ENCODE measurements at places on chromosomes 11 and 22. TPM values are rescaled to one million over a fixed set of nuclear protein-coding genes. Genes with fewer than 3 reads are reported as not detected.

Gene PDGFB
- total RNA-seq, result 11.3 TPM

Gene PLAAT5
- 5.5 TPM for total RNA-seq

Gene GLYATL1
- 3.5 TPM for total RNA-seq

Gene AIFM3
- total RNA-seq, result 27.5 TPM

Gene ESAM
- 8.3 TPM for total RNA-seq

Gene OR52H1
- 0.69 TPM for total RNA-seq

Gene CHRM1
- total RNA-seq, result 6.5 TPM

Measured in diencephalon (tissue), 1 donor.